ENCODE measurements at places on chromosomes 3 and 15.

- DNase-seq = peak; percentile 68
Observed at GRCh38 chr3:149152420-149152819, 23.0 kb downstream of the HPS3 start.

- DNase-seq = peak; percentile 6
Observed at GRCh38 chr3:131283862-131284261, 97.7 kb upstream of the NUDT16 start.

- peak; percentile 64 for DNase-seq
Observed at GRCh38 chr3:27976933-27977332, 254.8 kb upstream of the EOMES start.

DNA sequence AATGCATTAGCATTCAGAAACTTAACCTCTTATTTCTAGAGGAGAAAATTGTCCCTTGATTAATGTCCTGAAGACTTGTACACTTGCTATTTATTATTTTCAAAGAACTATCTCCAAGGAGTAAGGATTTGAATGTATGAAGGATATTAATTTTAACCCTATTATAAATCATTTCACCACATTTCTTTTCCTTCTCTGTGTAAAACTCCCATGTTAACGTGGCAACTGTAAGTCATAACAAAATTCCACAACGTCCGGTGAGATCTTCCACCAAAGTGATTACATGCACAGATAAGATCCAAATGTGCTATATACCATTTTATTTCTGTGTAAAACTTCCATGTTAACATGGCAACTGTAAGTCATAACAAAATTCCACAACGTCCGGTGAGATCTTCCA lies 229.1 kb upstream of the ARHGEF26 start:
- no peak for DNase-seq

- peak; percentile 57 for DNase-seq
Observed at GRCh38 chr15:88331291-88331690, 74.8 kb upstream of the NTRK3 start.

DNA sequence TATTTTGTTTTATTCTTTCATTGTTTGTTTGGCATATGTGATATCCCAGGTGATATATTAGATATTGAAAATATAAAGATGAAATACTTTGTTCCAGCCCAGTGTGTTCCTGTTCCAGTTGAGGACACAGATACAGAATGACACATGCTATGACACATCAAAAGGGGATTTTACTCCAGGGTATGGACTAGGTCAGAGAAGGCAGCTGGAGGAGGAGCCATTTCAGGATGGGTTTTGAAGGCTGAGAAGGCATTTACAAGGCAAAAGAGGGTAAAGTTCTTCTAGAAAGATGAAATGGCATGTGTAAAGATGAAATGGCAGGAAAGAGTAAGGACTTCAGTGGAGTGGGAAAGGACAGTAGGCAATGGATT lies 163.8 kb downstream of the ZIC1 start:
- peak; percentile 75 for DNase-seq

GRCh38 chr15:73398861-73399260 lies 30.1 kb upstream of the HCN4 start:
- no peak for DNase-seq

DNA sequence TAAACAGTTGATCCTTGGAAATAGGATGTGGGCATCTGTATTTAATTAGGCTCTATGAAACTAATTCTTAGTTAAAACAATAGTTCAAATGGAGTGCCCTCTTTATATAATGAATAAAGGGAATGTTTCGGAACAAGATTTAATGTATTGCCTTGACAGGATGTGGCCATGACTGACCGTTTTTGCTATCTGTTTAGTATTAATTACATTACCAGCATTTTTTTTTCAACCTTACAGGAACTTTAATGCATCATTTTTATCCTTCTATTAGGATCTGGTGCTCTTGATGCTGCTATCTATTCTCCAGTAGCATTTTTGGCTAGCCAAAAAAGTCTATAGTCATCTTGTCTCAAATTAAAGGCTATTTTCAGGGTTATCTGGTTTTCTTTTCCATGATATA lies 340.9 kb downstream of the GRM7 start:
- no peak for DNase-seq

- peak; percentile 30 for DNase-seq
Observed at GRCh38 chr3:30945291-30945690, 50.8 kb upstream of the GADL1 start.

DNA sequence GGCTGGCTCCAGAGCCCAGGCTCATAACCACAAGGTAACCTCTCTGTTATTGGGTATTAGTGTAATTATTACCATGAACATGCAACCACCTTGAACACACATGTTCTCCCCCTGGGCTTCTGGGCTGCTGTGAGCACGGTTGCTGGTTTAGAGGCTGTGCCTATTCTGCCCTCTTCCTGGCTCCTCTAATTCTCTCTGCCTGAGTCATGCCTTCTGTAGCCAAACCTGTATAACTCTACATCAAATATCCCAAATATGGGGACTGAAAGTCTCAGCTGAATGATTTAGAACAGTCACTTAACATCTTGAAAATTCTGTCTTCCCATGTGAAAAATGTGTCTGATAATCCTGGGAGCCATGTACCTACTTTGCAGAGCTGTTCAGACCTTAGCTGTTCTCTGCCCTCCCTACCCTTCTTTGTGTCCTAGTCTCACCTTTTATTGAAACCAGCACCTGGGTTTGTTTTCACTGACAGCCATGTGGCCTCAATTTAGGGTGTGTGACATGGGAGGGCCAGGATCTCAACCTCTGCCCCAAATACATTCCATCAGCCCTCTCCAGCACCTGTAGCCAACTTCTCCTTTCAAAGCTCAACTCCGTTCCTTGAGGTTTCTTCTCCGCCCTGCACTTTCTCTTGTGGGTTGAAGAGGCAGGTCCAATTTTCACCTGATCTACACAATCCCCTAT lies 60.7 kb downstream of the PDZRN3 start:
- DNase-seq = peak; percentile 80

DNA sequence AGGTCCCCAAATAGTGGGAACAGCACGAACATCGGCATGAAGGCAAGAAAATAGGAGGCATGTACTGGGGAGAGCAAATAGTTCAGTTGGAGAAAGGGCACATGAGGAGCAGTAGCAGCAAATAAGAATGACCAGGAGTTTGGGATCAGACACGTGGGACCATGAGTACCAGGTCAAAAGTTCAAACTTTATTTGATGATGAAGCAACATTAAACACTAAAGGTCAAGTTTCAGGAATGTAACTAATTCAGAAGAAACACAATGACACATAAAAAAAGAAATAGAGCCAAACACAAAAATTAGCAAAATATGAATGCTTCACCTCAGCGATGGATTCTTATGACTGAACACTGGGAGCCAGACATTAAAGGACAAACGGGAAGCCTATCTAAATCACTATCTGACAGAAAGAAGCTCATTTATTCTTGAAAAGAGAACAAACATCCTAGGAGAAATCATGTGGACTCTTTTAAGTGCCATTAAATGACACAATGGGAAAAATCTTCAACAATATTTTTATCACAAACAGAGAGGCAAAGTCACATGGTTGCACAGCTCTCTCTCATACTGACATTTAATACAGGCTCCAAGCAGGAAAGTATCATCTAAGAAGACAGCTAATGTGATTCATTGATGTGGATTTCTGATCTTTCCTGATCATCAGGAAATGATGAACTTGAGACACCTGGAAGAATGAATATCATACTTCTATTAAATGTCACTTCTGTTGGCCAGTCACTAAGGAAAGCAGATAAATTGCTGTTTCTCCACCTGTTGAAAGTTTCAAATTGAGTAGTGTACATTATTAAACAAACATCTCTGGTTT lies 216.9 kb upstream of the THBS1 start:
- peak; percentile 36 for DNase-seq

DNA sequence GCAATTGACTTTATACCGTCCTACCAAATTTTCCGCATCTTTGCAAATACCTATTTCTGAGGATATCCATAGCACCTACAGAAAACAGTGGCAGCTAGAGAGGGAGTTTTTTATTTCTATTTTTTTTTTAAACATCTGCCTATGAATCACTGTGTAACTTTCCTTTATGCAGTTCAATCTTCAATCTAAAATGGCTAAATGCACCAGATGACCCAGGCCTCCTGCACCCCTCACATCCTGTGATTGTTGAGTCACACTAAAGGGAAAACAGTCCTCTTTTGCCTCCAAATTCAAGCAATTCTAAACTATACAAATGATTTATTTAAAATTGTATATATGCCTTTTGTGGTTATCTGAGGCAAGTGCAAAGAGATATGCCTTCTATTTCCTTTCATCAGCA lies 20.1 kb upstream of the BCL6 start:
- DNase-seq = peak; percentile 26

DNA sequence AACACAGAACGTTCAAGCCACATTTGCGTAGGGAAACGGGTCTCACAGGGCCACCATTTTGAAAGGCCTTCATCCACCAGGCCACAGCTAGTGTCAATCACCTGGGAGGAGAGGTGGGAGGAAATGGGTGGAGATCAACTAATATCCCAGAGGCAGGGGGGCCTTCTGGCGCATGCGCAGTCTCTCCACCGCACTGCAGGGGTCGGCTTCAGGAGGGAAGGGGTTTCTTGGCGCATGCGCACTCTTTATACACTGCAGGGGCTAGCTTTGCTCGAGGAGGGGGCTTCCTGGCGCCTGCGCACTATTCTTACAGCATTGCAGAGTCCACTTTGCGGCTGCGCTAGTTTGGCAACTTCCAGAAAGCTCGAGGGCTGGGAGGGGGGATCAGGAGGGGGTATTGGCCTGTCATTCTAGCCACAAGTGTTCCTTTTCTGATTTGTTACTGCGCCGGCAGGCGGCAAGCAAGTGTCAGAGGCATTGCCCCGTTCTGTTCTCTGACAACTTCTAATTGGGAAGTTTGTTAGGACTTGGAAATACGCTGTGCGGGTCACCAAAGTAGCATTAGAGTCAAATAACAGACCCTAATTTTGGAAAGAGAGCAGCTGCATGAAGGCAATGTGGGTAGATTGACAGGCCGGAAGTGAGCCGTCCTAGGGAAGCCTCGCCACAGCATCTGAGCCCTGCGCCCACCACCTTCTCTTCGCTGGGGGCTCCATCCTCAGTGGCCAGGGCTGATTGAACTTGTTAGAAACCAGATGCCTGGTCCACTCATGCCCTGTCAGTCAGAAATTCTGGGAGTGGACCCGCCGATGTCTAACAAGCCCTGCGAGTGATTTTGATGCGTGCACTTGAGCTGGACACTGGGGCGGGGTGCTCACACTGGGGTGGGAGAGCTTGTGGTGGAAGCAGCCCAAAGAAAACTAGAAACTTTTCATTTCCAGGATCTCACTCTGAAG lies 173.5 kb upstream of the NDN start:
- no peak for DNase-seq

DNA sequence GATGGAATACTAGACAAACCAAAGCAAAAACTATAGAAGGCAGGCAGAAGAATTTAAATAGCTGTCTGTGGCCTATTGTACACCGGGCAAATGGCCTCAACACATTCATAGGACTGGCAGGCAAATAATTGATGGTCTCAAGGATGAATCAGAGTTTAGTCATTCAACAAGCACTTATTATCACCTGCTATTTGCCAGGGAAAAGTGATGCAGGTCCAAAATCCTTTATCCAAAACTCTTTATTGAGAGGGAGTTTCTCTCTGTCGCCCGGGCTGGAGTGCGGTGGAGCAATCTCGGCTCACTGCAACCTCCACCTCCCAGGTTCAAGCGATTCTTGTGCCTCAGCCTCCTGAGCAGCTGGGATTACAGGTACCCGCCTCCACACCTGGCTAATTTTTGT lies 2.3 kb downstream of the EIF2AK4 start:
- peak; percentile 87 for DNase-seq

DNA sequence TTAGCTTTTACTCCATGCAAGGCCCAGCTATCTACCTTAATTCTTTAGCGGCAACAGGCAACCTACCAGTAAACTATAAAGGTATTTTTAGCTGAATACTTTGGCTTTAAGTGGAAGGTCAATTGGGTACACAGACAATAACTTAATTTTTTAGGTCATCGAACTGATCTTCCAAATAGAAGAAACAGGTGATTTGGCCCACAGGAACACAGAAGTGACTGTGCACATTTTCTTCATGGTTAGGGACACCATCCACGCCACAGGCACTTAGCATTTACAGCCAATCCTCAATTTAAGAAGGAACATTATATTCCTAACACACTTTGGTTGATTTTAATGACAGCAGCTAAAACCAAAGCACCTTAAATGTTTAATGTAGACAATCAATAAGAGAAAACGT lies 1.9 kb downstream of the ARPP19 start:
- DNase-seq = no peak

DNA sequence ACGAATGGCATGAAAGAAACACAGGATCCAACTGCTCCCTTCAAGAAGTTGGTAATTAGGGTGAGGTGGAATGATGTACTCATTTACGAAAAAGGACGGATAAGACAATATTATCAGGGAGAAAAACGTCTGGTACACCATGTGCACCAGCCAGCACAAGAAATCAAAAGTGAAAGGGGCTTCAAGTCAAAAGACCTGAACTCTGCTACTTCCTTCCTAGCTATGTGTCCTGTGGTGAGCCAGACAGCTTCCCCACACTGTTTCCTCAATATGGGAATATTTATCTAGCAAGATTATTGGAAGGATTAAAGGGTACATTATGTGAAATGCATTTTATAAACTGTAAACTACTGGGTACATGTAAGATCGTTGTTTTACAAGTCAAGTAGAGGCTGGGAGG lies 33.9 kb downstream of the RAB27A start:
- no peak for DNase-seq

DNA sequence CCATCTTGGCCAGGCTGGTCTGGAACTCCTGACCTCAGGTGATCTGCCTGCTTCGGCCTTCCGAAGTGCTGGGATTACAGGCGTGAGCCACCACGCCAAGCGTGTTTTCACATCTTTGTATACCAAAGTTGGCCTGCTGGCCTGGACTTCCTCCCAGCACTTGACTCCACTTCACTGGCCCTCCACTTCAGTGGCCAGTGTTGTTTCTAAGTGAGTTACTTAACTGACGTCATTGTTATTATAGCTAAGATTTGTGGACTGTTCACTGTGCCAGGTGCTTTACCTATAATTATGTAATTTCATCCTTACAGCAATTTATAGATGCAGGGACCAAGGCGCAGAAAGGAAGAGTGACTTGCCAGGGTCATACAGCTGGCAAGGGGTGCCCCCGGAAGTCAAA lies 52.0 kb downstream of the HRH1 start:
- DNase-seq = no peak

DNA sequence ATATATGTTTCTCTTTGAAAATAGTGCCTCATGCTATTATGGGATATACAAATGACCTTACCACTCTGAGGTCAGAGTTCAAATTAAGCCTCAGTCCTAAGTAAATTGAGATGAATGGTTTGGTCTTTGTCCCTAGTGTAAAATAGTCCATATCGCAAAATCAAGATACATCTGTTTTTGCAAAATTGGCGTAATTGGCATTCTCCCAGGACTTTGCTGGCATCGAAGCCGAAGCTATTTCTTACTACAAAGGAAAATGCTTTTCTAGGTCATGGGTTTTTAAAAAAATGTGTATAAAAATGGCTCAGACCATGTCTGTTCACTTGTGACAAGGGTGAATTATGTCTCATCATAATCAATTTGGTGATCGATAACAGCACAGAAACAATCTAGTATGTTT lies 25.9 kb downstream of the ROBO2 start:
- DNase-seq = no peak

- DNase-seq = no peak
Observed at GRCh38 chr15:83978588-83978987, 257.0 kb upstream of the GOLGA6L4 start.

Data from kidney tubule cell (primary cell).